ENCODE measurements at places on chromosomes 3 and 15. TPM values are rescaled to one million over a fixed set of nuclear protein-coding genes. Genes with fewer than 3 reads are reported as not detected.

- DNase-seq, result no peak
Observed at GRCh38 chr3:127484601-127485388, 105.7 kb downstream of the TPRA1 start.

- DNase-seq, result no peak
Observed at GRCh38 chr15:69755551-69756310, 303.1 kb downstream of the RPLP1 start.

- no peak for DNase-seq
Observed at GRCh38 chr3:50502225-50502583, 1.2 kb downstream of the CACNA2D2 start.

DNA sequence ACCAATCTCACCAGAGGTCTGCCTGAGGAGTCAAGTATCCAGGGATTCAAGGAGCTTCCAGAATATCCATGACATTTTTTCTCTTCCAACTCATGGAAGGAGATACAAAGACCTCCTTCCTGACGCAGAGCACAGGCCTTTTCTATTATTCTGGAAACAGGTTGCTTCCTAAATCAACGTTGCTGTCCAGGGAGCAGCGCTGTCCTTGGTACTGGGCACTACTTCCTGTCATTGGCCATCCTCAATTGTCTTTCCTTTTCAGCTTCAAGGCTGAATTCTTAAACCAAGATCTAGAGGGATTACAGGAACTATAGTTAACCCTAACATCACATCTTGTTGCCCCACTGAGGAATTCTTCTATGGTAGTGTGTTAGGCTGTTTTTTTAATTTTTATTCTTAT is 50.4 kb upstream of the TBC1D21 start:
- no peak for DNase-seq

- DNase-seq, result no peak
Observed at GRCh38 chr3:191434024-191434423, 26.9 kb upstream of the PYDC2 start.

- no peak for DNase-seq
Observed at GRCh38 chr3:66236281-66236680, 15.5 kb downstream of the SLC25A26 start.

DNA sequence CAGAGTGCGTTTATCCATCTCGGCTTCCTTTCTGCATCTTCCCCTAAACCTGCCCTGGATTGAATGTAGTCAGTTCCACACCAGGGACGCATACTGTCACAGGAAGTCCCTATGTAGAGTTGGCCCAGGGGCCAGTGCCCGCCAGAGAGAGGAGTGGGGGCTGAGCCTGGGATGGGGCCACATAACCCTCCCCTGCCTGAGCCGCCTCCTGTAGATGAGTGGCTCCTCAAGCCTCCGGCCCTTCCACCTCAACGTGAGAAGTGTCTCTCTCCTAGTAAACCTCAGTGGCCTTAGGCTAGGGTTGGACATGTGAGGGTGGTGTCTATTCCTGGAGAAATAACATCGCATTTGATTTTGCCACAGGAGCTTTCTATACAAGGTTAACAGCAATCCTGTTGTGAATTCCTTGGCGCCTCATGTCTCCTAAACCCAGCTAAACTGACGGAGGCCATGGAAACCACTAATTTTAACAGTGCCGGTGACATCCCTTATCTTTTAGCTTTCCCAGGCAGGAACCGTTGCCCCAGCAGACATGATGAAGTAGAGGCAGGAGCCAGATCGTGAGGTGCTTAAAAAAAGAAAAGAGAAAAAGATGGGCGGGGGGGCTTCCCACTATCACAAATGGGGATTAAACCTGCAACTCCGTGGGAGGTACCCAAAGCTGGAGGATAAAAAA is 171.1 kb downstream of the CHDH start:
- no peak for DNase-seq

DNA sequence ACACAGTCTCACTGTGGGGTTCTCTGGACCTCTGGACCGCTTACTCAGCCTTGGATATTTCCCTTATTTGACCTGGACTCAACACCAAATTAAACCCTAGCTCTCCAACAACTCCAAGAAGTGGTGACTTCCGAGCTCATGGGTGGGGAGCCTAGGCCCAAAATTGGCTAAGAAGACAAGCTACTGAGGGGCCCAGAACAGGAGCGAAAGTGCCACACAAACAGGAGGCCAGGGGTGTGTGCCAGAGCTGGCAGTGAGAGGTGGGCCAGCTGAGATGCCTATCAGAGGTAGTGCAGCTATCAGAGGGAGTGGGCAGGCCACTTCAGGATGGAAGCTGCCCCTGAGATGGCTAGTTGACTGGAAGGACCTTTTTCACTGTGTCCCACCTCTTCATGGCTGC is 151.1 kb upstream of the PRR20G start:
- no peak for DNase-seq

DNA sequence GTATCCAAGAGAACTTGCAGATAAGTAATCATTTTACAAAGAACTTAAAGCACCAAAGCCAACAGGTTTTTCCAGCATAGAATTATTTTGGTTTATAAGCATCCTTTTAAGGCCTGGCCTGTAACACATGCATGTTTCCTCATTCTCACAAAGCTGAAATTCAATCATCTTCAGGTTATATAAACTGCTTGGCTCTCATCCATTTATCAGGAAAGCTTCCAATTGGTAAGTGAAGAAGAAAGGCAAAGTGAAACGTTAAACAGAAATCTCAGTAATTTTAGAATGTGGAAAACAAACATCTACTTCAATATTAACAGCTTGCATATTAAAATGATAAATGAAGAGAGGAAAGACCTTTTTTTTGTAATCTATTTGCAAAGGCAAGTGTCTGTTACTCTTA is 1.6 kb downstream of the SERP1 start:
- DNase-seq, result no peak

DNA sequence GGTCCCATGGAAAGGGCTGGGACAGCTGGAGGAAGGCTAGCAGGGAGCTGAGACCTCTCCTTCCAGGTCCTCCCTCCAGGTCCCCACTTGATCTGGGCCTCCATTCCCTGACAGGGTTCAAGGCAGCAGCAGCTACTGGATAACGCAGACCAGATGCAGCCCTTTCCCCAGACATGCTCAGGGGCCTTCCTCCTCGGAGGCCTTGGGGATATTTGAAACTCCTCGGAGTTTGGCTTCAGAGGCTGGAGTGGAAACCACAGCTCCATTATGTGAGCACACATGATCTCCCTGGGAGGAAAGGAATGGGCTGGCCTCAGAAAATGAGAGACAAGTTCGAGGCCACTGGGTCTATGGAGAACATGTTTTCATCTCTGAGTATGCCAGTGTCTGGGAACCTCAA is 119.3 kb downstream of the SMAD6 start:
- DNase-seq, result no peak

- peak; percentile 62 for DNase-seq
Observed at GRCh38 chr3:114498539-114499370, 204.9 kb downstream of the TIGIT start.

GRCh38 chr3:114144909-114145688 is 33.8 kb downstream of the DRD3 start:
- DNase-seq, result no peak

DNA sequence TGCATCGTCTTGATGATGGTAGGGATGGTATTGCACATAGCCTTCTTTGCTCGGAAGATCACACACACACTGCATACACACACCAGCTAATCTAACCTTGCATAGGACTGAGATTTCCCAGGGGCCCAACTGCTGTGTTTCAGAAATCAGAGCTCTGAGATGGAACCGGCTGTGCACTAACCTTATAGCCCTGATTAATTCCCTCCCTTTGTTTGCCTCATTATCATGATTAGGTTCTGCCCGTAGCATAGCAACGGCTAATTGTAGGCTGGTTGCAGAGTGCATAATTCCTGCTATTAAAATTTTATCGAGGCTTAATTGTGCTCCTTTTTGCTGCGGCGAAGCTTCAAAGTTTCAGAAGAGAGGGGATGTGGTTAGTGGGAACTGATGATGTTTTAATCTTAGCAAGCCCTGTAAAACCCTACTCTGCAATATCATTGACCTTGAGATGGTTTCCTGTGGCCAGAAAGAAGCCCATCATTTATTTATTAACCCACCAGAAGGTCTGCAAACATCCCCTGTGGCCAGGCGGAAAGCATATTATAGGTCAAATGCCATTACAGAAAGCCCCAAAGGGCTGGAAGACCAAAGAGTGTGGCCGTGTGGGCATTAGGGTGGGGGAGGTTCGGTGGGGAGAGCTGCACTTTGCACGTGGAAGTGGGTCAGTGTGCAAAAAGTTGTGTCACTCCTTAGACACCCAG is 56.2 kb upstream of the GLCE start:
- DNase-seq, result no peak

DNA sequence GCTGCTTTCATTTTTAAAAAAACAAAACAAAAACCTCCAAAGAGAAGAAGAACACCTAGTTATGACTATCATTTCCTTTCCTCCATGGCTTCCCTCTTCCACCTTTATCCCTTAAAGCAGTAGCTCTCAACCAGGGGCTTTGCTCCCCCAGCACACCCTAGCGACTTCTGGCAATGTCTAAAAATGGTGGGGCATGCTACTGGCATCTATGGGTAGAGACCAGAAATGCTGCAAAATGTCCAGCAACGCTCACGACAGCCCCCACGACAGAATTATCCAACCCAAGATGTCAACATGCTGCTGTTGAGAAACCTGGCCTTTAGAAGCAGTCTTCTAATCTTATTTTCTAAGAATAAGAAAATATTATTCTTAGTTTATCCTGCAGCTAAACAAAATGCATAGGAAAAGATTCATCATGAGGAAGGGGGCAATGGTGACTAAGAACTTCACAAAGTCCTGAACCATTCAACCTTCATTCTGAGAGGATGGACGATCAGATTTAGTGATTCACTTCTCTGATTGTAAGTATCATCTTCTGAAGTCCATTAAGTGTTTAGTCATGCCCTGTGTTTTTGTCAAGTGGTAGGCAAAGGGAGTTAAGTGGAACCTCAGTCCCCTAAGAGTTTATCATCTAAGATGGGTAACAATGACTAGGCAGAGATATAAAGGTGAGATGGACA is 81.7 kb downstream of the CCNL1 start:
- DNase-seq, result no peak

DNA sequence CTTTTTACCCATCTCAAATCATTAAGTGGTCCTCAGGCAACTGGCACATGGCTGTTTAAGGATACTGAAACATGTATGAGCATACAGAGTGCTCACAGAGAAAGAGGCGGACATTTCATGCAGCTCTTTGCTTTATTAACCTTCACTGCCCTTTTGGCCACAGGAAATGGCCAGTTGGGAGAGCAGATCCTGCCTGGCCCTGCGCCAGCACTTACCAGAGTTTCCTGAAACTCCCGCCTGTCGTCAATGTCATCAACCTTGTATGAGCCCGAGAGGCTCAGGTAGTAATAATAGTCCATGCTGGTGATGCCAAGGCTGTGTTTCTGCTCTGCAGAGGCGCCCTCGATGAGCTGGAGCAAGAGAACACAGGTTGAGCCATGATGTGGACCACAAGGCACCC is 17.8 kb downstream of the LDHAL6B start:
- DNase-seq, result no peak

- DNase-seq, result no peak
Observed at GRCh38 chr3:150040097-150040496, 69.4 kb upstream of the PFN2 start.

GRCh38 chr3:78434801-78435200 is 1333.0 kb downstream of the ROBO1 start:
- no peak for DNase-seq

GRCh38 chr15:81400640-81401236 is 26.7 kb upstream of the TMC3 start:
- no peak for DNase-seq

Gene DMXL2
- total RNA-seq, result 25.8 TPM

Gene TBC1D21
- total RNA-seq, result not detected

Gene ECE2
- 0.14 TPM for total RNA-seq

Gene HMCES
- 44.3 TPM for total RNA-seq

Gene CSPG5
- 0.58 TPM for total RNA-seq

Gene LRRN1
- 33.0 TPM for total RNA-seq

All from mucosa of gallbladder (tissue), 1 donor.